ENCODE measurements at places on chromosomes 4 and X.

GRCh38 chr4:51870441-51871188 is 27.7 kb downstream of the DCUN1D4 start:
- DNase-seq = no peak

DNA sequence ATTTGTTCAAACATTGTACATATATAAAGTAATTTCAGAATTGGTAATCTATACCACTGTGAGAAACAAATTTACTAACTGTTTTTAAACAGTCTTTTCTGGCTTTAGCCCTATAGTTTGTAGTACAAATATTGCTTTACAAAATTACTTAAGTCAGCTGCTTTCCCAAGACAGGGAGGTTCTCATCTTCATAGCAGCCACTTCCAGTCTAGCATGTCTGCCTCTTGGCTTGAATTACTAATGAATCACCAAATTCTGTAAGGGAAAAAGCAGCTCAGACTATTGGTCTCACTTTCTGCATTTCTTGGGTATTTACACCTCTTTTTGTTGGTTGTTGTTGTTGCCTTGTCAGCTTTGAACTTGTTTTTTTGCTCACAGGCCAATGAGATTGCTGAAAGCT is 187.2 kb downstream of the NPFFR2 start:
- no peak for DNase-seq

GRCh38 chr4:86106475-86106874 is 253.4 kb downstream of the MAPK10 start:
- no peak for DNase-seq

GRCh38 chrX:50707405-50707804 is 106.6 kb downstream of the SHROOM4 start:
- DNase-seq = no peak

- DNase-seq = no peak
Observed at GRCh38 chrX:71536285-71536684, 3.4 kb downstream of the OGT start.

DNA sequence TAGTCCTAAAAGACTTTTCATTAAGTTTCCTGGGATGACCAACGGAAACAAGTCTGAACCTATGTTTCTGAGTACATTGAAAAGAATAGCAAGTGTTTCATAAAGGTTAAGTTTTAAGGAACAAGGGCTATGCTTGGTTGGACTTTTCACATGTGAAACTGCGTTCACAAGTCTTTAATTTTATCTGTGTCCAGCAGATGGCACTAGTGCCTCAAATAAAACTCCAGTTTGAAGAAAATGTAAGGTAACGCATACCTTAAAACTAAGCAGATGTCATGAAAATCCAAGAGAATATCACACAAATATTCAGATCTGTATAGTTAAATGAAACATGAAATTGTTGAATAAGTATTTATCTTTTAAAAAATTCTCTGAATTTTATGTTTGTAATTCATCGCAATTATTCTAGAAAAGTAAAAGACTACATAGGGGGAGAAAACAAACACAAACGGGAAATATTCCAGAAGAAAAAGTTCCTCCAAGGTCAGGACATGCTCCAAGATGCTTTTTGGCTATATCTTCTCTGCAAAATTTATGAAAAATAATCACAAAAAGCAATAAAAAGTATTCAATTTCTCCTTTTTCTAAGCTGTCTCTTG is 89.6 kb upstream of the MAD2L1 start:
- DNase-seq = no peak

DNA sequence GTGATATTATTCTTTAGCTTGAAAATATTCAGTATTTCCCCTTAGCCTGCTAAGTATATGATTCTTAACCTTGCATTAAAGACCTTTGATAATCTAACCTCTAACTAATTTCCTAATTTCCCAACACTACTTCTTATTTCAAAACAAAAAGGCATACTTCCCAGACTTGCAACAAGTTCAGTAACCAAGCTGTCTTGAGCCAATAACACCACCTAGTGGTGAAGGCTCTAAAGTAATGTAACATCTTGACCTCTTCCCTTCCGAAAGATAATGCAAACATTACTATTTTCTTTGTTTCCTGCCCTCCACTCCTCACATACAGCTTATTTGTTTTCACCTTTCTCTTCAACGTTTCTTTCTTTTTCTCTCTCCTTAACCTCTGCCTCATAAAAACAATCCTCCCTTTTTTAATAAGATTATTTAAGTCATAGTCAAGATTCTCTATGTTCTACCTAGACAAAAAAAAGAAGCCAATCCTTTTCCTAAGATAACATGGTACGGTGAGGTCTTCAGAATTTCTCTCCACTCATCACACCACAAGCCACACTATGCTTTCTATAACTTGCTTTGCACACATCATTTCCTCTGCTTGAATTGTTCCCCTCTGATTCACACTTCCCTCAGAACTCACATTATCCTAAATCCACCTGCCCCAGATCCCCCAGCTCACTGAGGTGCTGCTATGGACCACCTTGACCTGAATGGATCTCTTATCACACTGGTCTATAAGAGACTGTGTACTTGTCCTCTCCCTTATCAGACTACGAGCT is 3.5 kb downstream of the FAT1 start:
- DNase-seq = no peak

DNA sequence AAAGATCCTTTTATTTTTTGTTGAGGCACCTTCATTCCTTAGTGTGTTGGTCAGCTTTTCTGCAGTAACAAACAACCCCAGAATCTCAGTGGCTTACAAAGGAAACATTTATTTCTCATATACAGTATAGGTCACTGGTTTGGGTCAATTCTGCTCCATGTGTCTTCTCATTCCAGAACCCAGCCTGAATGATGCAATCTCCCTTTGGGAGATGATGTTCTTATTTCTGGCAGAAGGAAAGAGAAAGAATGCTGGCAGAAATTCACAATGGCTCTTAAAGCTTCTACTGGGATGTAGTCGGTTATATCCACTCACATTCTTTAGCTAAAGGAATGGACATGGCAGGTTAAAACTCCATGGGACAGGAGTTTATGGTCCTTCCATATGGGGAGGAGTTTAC is 42.3 kb downstream of the IDS start:
- no peak for DNase-seq

- no peak for DNase-seq
Observed at GRCh38 chr4:37068580-37068979, 176.0 kb upstream of the NWD2 start.

- DNase-seq = no peak
Observed at GRCh38 chr4:150501009-150501727, 80.8 kb upstream of the MAB21L2 start.

DNA sequence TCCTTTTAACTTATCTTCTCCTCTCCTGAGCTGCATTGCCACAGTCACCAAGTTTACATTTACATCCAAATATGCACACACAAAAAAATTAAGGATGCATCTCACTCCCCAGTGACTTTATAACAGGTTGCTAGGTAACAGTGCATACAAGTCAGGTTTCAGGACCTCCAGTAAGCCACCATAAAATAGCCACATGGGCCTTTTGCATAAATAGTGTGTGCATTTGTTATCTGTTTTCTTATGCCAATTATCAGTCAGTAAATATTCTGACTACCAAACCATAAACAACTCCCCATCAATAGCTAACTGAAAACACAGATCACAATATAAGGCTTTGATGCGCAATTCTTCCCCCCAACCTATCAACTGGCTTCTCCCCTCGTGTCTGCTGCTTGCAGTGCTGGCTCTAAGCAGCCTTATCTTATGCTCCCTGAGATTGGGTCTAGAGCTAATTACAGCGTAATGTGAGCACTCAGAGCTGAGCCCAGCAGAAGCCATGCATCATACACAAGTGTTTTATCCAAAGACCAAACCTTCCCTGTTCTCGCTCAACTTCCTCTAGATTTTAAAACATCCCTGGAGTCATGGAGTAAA is 55.4 kb downstream of the ZNF827 start:
- DNase-seq = no peak

DNA sequence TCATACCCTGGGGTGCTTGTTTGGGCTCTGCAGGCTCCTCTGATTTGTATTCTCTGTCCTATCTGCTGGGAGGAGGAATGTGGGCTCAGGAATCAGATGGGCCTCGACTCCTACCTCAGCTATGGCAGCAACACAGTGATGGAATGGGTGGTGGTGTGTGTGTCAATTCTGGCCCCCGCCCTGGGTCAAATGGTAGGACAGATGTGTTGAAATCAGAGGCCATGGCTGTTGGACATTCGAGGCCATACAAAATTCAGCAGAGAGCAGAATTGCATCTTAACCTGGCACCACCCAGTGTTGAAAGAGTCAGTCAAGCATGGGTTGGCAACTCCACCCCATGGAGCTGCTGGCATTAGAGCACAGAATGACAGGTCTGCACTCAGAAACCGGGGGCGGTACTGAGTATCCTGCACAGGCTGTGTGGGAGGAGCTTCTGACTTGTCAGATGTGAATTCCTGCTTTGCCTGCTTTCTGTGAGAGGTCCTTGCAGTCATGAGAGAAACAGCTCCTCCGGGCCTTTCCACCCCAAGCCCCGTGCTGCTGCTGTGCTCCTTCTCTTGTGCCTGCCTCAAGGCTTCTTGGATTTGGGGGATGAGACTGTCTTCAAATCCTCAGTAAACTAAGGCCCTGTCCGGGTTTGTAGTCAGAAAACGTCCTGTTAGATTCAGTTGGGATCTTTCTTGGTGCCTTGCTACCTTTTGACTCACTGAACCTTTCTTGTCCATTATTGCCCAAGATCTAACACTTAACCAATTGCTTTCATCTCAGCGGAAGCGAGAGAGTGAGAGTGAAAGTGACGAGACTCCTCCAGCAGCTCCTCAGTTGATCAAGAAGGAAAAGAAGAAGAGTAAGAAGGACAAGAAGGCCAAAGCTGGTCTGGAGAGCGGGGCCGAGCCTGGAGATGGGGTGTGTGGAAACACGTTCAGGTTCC is 13.0 kb downstream of the DKC1 start:
- DNase-seq = no peak

- no peak for DNase-seq
Observed at GRCh38 chrX:110397904-110398303, 39.3 kb downstream of the RTL9 start.

DNA sequence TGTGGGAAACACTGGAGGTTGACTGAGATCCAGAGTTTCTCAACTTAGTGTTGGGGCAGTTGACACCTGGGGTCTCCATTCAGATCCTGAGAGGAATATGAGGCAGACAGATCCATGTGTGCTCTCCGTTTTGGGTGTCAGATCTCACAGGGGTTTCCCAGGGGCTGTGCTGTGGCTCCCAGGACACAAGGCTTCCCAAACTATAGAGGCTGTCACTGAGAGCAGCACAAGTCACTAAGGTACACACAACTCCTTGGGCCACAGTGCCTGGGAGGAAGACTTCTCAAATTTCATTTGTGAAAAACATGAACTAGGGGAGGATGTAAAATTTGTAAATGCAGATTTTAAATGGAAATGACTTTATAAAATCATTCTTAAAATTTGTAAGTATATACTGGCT is 363.6 kb downstream of the FBXO8 start:
- DNase-seq = no peak

- no peak for DNase-seq
Observed at GRCh38 chr4:105725623-105726022, 17.0 kb downstream of the GSTCD start.

GRCh38 chr4:3724319-3725231 is 41.6 kb upstream of the ADRA2C start:
- DNase-seq = no peak

DNA sequence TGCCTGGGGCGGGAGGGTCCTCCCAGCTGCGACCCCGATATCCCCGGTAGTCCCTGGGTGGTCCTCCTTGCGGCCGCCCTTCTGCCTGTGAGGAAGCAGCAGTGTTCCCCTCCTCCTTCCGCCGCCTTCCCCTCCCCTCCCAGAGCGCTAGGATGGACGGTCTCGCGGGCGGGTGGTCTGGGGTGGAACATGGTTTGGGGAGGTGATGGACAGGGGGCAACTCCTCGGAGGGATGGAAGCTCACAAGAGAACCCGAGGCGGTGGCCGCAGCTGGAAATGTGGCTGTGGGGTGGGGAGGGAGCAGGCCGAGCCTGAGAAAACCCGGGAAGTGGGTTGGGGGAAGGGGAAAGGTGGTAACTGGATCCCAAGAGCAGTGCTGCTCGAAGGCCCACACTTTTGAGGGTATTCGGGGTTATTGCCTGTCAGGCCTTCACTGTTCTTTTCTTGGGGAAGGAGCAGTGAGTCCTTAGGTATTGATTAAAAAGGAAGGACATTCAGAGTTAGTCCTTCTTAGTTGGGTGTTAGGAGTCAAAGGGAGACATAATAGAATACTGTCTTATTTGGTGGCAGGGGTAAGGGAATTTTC is 581 bp downstream of the UBE2K start:
- no peak for DNase-seq

DNA sequence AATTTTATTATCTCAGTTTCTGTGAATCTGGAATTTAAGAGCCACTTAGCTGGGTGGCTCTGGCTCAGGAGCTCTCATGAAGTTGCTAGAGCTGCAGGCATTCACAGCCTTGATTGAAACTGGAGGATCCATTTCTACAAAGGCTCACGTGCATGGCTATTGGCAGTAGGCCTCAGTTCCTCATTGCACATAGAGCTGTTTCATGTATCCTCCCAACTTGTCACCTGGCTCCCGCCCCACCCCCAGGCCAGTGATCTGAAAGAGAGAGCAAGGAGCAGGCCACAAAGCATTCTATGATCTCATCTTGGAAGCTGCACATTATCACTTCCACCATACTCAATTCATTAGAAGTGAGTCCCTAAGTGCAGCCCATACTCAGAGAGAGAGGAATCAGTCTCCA is 18.5 kb upstream of the AP1AR start:
- no peak for DNase-seq

GRCh38 chrX:24396236-24396930 is 35.9 kb downstream of the SUPT20HL1 start:
- no peak for DNase-seq

GRCh38 chrX:146967306-146967705 is 152.8 kb upstream of the CXorf51A start:
- DNase-seq = no peak
